ENCODE measurements at places on chromosomes 3 and 15.

DNA sequence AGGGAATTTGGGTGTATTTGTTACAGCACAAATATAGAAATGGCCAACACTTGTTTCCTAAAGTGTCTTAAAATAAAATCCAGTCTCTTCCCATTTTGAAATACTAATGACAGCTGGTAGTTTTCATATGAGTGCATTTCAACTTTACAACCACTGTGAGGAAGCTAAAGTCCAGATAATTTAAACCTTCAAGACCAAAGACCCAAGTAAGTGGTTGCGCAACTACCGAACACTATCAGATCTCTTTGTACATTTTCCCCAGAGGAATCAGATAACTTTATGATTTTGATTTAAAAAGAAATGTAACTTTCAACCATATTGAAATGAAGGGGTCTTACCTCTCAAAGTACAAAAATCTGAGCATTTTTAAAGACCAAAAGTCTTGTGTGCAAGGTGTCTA, 14.3 kb downstream of the BCL2L10 start:
- DNase-seq = no peak

DNA sequence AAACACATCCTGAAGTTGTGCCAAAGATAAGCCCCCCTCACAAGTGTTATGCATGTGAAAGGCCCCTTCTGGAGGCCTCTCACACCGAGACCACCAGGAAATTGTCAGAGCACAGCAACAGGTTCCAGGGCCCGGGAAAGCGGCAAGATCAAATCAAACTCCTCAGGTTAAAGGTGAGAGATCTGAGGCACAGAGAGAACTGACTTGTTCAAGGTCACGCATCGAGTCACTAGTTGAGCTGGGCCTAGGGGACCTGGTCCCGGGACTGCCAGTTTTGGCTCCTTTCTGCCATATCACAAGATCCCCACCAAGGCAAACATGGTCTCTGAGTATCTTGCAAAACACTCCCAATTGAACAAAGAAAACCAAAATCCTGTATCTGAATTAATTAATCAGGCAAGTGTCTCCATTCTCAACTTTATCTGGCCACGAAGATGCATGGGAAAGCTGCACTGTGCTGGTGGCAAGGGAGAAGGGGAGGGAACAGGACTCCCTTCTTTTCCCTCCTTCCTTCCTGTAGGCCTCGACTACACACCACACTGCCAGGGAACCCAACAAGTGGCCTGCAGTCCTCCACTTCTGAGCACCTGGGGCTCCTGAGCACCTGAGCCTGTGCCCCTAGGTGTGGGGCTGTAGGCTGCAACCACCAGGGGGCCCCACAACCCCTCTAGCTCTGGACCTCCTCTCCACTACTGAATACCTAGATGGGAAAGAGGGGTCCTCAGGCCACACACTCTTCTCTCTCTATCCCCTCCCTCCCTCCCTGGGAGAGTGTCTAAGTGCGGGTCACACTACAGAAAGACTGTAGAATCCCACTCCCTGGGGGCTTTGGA, 37.3 kb downstream of the ANP32A start:
- DNase-seq = no peak

DNA sequence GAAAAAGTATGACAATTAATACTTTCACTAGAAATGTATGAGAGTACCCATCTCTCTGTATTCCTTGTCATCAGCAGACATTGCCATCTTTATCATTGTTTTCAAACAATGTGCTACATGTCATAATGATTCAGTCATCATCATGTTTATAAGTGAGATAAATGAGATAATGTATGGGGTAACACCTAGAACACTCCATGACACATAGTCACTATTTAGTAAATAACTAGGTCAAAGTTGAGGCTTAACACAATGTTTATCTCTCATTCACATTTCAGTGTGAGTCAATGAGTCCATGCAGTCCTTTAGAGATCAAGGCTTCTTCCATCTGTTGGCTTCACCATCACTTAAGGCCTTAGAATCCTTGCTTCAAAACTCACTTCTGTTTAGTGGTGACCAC, 70.0 kb downstream of the NLGN1 start:
- no peak for DNase-seq

DNA sequence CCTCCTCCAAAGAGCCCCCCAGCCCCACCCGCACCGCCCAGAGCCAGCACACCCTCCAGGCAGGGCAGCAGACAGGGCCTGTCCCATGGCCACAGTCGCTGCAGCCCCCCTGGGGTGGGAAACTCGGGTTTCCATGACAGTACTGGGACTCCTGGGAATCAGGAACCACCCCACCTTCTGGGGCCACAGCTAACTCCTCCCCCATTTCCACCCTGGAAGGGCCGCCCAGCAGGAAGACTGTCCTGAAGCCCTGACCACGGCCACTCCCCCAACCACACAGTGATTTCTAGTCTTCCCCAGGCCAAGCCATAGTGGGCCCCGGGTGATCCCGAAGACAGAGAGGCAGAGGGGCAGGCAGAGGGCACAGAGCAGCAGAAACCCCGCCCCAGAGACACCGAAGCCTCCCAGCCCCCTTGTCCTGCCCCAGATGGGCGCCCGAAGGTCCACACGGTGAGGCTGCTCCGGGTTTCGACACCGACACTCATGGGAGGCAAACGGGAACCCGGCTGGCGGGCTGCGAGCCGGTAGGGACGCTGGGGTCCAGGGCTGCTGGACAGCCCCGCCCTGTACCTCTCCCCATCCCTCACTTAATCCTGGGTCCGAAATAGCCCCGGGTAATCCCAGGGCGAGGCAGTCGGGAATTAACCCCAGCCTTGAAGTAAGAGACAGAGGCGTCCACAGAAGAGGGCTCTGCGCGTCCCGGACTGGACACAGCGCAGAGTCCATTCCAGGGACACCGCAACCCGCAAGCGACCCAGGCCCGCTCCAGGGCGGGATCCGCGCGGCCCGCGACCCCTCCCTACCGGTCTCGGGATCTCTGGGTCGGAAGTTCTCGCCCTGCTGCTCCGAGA, 138.4 kb downstream of the NUP210 start:
- no peak for DNase-seq
